NCI-H446 treated with DMSO at 0.1 percent for 48 hours (cell line): ENCODE measurements at places on chromosomes 7 and 10.

DNA sequence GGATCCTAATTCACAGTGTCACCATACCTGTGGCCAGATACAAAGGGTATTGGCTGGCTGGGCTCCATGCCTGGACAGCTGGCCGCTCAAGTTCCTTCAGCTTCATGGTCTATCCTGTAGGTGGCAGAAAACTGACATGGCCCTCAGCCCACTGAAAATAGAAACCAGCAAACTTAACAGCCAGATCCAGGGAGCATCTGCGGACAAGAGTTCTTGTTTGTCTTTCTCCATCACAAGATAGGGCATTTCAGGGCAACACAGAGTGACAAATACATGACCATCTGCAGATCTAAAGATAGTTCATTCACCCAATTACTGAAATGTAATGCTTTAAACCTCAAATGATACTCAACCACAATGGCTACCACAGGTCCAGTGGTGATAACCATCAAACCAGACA is 2.8 kb downstream of the SEC31B start:
- no peak for DNase-seq

DNA sequence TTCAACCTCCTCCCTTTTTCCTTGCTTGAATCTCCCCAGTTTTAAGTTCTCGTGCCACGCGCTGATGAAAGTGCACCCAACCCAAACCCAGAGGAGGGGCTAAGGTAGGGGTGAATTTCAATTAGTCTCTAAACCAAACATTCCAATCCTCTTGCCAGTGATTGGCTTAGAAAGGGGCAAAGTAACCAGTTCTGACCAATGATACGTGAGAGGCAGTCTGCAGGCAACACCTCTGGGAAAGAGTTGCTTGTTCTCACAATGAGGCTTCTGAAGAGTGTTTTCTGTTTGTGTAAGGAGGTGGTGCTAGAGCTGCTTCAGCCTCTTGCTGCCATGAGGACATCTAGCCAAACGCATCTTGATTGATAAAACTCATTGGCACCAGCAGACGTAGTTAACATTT is 21.8 kb downstream of the SLC35G1 start:
- DNase-seq, result no peak

- DNase-seq, result no peak
Observed at GRCh38 chr10:92240289-92241157, 50.4 kb downstream of the CPEB3 start.

DNA sequence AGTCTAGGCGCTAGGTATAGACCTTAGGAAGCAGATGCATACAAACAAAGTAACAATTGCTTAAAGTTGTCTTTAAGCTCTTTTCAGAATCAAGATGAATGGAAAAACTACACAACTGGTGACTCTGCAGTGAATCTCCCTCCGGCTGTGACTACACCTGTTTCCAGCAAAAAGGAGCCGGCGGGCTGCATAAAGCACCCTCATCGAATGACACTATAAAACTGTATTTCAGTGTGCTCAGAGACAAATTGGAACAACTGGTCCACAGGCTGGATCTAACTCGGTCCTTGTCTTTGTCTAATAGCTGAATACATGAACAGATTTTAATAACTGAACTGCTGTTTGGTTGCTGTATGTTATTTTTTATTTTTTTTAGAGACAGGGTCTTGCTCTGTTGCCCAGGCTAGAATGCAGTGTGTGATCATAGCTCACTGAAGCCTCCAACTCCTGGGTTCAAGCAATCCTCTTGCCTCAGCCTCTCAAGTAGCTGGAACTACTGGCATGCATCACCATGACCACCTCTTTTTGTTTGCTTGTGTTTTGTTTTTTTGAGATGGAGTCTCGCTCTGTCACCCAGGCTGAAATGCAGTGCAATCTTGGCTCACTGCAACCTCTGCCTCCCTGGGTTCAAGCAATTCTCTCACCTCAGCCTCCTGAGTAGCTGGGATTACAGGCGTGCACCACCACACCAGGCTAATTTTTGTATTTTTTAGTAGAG is 64.2 kb upstream of the SVIL start:
- DNase-seq, result no peak

DNA sequence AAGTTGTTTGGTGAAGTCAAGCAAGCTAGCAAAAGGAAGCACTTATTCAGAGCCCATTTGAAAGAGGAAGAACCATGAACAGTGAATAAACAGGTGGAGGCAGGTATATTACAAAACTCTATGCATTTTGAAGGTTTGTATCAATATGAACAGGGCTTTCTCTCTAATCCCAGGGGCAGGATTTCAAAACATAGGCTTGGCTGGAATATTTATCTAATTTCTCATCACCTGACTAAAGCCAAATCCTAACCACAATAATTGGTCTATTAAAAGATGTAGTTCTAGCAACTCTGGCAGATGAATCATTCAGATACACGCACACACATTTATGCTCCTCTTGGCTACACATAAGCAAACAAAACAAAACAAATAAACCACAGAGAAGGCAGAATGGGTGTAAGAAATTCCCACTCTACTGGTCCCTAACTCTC is 554.4 kb downstream of the INHBA start:
- no peak for DNase-seq
